ENCODE measurements at places on chromosomes 2 and 18. TPM values are rescaled to one million over a fixed set of nuclear protein-coding genes. Genes with fewer than 3 reads are reported as not detected.
A peak's percentile ranks its signal among the peaks of the same experiment; 100 is the strongest.

- DNase-seq, result no peak
- no peaks in the 10 kb centered on the region for H3K36me3 ChIP-seq
- H3K4me1 ChIP-seq, result peaks cover 25% of the 10 kb centered on the region
- no peak overlapping the region for H3K4me3 ChIP-seq
- peaks cover 84% of the 10 kb centered on the region for H3K27me3 ChIP-seq
Observed at GRCh38 chr2:202030691-202031090, 3.0 kb upstream of the FZD7 start.

GRCh38 chr2:159232456-159233170, 53.9 kb downstream of the WDSUB1 start:
- H3K36me3 ChIP-seq, result peaks cover 18% of the 10 kb centered on the region
- H3K27ac ChIP-seq, result no peak overlapping the region
- DNase-seq, result no peak

DNA sequence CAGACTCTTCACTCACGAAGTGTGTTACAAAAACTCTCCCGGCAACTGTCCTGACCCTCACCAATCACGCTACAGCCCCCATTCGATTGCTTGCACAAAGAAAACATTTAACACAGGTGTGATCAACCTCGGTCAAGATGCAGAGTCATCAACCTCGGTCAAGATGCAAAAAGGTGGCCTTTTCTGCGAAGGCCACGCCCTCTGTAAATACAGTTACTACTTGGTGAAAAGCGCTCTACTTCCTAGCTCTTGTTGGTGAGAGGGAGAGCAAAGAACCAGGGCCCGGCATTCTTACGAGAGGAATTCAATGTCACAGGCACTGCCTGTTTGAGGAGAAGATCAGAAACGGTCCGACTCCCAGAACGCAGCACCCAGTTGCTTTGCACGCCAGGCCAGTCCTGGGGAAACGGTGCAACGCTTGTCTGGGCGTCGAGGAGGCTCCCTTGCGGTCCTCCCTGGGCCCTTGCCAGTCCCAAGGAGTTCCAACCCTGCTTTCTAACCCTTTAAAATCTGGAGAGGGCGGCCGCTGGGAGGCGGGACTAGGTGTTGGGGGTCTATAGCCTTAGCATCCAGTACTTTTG, 1.9 kb downstream of the PIEZO2 start:
- peaks cover 5% of the 10 kb centered on the region for H3K4me1 ChIP-seq
- H3K27me3 ChIP-seq, result peaks cover 62% of the 10 kb centered on the region
- no peak overlapping the region for H3K27ac ChIP-seq
- no peak overlapping the region for H3K4me3 ChIP-seq
- DNase-seq, result no peak

DNA sequence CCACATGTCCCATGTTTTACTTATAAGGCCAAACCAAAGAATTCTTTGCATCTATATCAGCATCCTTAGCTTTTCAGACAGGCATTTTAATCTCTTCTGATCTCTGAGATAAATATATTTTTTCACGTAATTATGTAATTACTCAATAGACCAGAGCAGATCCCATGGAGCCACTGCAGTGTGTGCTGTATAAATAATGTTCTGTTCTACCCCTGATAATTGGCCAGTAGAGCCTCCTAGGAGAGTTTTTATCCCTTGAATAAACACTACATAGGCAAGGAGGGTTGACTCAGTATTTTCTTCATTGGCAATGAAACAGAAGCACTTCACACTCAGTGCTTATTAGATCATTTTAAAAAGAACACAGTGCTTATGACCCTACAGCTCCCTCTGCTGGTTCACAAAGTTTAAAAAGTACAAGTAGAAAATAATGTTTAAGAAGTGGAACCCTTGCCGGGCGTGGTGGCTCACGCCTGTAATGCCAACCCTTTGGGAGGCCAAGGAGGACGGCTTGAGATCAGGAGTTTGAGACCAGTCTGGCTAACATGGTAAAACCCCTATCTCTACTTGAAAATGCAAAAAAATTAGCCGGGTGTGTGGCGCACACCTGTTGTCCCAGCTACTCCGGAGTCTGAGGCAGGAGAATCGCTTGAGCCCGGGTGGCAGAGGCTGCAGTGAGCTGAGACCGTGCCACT, 91.9 kb downstream of the PPP1R1C start:
- no peaks in the 10 kb centered on the region for H3K27me3 ChIP-seq
- no peak overlapping the region for H3K4me3 ChIP-seq
- H3K27ac ChIP-seq, result no peak overlapping the region
- peak; percentile 81 for DNase-seq
- H3K4me1 ChIP-seq, result no peaks in the 10 kb centered on the region

DNA sequence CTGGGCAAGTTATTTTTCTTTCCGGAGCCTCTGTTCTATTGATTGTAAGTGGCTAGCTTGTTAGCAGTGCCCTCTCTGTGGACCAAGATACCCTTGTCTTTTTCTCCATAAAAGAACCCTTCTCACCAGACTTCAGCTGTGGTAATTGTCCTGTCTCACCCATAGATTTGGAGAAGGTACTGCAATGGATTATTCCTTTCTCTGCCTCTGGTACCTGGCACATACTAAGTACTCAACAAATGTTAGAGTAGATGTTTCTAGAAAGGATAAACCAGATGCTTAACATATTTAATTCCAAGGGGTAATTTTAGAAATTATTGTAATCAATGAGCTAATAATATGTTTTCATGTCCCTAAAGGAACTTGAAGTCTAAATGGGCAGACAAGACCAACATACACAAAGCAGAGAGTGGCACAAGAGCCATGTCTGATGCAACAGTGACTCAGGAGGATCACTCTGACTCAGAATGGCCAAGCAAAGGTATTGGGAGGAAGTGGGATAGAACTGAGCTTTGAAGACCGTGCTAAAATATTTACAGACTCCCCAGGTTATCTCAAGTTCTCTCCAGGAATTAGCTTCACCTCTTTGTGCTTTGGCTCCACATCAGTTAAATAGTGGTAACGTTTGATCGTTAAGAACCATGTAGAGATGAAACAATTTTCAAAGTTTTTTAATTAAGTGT, 129.7 kb upstream of the OSR1 start:
- no peak overlapping the region for H3K27ac ChIP-seq
- no peaks in the 10 kb centered on the region for H3K27me3 ChIP-seq
- H3K4me1 ChIP-seq, result no peaks in the 10 kb centered on the region
- no peaks in the 10 kb centered on the region for H3K36me3 ChIP-seq

DNA sequence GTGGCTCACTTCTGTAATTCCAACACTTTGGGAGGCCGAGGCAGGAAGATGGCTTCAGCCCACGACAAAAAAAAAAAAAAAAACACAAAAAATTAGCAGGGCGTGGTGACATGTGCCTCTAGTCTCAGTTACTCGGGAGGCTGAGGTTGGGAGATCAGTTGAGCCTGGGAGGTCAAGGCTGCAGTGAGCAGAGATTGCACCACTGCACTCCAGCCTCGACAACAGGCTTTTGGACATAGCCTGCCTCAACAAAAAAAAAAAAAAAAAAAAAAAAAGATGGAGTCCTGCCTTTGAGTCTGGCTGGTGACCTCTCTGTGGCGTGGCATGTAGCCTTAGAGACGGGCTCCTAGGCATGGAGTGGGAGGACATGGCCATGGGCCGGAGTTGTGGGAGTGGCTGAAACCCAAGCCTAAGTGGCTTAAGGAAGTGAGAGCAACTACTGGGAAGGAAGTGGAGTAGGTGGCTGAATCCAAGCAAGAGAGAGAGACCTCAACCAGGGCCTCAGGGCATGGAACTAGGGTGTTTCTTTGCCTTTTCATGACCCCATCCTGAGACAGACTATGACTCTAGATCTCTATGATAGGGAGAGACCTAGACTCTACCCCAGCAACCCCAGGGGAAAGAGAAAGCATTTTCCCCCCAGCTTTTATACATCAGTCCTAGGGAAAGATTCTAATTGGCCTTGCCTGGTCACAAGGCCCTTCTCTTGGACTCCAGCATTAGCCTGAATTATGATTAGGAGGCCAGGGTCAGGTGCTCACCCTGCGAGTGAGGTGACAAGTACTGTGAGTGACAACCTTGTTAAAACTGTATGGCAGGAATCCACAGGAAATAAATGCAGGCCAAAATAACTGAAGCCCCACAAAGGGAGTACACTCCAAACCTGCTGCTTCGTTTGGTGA, 34.2 kb downstream of the NPAS2 start:
- no peak overlapping the region for H3K4me3 ChIP-seq
- no peak overlapping the region for H3K27ac ChIP-seq
- H3K4me1 ChIP-seq, result no peaks in the 10 kb centered on the region

GRCh38 chr2:105611811-105612424, 132.8 kb upstream of the NCK2 start:
- H3K27me3 ChIP-seq, result no peaks in the 10 kb centered on the region
- no peaks in the 10 kb centered on the region for H3K36me3 ChIP-seq
- H3K4me1 ChIP-seq, result no peaks in the 10 kb centered on the region
- H3K27ac ChIP-seq, result no peak overlapping the region
- H3K4me3 ChIP-seq, result no peak overlapping the region

DNA sequence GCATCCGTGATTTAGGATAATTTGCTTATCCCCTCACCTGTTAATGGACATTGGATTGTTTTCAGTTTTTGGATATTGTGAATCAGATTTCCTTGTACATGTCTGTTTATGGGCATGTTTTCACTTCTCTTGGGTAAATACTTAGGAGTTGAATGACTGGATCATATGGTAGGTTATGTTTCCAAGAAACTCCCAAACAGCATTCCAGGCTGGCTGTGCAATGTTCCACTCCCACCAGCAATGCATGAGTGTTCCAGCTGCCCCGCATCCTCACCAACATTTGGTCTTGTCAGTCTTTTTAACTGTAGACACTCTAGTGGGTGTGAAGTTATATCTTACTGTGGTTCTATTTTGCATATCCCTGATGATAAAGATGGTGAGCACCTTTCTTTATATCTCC, 8.9 kb upstream of the LRRFIP1 start:
- peaks cover 29% of the 10 kb centered on the region for H3K4me1 ChIP-seq
- H3K4me3 ChIP-seq, result no peak overlapping the region
- no peak overlapping the region for H3K27ac ChIP-seq
- H3K36me3 ChIP-seq, result no peaks in the 10 kb centered on the region
- no peaks in the 10 kb centered on the region for H3K27me3 ChIP-seq

The NTSR2 gene
- total RNA-seq, result not detected
